Cortex of kidney (tissue), 1 donor: ENCODE measurements at places on chromosomes 4 and X.

- DNase-seq: no peak
These were observed 233.4 kb downstream of the PPP4R3C start for GRCh38 chrX:27229721-27230120.

DNA sequence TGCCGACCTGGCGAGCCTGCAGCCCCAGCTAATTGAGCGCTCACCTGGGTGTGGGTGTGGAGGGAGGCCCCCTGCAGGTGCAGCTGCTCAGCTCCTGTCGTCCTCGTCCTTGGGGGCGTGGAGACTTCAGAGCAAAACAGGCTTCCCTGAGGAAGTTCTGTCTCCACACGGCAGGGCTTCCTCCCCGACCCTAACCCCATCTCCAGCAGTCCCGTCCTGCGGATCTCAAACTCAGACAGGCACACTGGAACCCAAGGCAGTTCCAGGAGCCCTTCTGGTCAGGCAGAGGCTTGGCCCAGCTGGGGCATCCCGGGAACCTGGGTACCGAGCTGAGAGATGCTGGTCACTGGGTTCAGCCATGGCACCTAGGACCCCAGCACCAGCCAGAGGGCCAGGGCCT, 24.4 kb downstream of the TACC3 start:
- DNase-seq: no peak

- DNase-seq: no peak
These were observed 30.3 kb downstream of the STPG2 start for GRCh38 chr4:98113012-98113411.

DNA sequence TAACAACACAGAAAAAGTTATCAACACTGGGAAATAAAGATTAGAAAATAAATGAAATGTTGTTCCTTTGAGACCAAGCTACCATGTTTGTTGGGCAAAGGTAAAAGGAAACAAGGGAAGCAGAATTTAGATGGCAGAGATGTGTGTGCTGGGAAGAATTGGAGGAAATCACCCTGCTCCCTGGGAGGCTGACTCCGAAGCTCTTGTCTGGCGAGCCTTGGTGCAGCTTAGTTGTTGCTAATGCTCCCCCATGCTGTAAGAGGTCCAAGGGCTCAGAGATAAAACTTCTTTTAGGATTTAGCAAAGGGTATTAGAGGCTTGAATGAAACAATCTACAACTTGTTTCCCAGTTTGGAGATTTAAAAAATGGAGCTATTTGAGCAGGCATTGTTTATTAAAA, 123.8 kb upstream of the DDIT4L start:
- DNase-seq: no peak

DNA sequence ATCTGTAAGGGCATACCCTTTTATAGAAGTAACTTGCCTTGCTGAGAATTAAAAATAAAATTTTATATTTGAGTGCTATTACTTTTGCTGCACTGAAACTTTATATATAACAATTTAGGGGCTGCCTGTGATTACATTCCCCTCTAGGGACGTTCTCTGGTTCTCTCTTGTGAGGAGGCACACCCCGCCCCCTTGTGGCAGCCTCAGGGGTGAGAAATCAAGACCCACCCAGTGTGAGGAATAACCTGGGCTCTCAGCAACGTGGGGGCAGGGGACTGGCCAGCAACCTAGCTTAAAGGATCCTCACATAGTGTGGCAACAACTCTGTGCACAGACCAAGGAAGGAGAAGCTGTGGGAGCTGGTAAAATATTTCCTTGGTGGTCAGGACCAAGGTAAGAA, 43.7 kb downstream of the MAGEA9 start:
- DNase-seq: no peak

DNA sequence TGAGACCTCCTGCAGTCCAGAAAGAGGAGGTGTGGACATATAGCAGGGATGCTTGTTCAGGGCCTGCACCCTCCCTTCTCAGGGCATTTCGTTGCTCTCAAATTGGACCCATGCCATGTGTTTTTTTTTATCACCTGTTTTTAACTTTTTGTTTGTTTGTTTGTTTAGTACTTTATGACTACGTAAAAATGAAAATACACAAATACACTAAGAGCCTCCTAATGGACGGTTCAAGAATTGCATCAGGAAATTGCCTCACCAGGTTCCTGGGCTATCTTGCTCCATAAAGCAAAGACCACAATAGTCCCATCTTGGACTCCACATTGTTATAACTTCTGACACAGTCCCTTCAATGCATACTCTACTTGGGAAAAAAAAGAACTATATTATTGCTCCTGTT, 1685.9 kb upstream of the TENM3 start:
- DNase-seq: no peak

DNA sequence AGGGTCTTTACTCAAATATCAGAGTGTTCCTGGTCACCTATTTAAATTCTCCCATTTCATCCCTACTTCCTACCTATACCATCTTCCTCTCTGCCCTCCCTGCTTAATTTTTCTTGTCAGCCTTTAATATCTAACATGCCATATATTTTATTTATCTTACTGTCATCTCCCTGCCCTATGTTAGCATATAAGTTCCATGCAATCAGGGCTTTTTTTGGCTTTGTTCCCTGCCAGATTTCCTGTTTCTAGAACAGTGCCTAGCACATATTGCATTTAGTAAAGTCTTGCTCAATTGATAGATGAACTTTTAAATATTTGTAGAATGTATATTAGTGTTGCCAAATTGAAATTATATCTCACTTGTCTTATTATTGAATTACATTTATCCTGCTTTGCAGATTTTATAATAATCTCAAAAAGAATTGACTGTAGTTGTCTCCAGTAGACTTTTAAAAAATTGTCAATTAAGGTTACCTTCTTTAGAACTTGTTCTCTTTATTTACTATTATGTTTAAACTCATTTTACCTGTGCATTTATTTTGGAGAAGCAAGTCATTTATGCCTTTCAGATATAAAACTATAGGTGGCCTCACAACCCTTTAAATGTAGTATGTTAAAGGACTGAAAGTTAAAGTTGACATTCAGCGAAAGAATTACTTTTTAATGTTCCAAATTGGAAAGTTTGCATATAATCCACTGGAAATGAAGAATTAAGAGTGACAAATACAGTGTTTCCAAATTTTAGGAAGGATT, 108.2 kb upstream of the BMPR1B start:
- no peak for DNase-seq

GRCh38 chr4:110508827-110509710, 33.1 kb downstream of the ENPEP start:
- no peak for DNase-seq

DNA sequence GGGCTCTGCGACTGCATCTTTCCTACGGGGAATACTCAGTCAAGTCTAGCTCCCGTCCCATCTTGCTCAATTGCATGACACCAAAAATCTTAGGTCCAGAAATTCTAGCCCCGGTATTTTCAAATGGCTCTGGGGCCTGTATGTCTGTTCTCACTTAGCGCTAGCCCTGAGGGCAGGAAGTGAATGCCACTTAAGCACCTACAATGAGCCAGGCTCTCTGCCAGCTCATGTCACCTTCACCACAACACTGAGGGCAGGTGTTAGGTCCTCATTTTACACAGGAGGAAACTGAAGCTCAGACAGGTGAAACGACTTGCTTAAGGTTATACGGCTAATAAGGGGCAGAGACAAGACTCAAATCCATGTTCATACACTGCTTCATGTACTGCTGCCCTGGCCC, 282.8 kb downstream of the PPP1R2C start:
- no peak for DNase-seq
